ENCODE measurements at places on chromosomes 1 and 21.

DNA sequence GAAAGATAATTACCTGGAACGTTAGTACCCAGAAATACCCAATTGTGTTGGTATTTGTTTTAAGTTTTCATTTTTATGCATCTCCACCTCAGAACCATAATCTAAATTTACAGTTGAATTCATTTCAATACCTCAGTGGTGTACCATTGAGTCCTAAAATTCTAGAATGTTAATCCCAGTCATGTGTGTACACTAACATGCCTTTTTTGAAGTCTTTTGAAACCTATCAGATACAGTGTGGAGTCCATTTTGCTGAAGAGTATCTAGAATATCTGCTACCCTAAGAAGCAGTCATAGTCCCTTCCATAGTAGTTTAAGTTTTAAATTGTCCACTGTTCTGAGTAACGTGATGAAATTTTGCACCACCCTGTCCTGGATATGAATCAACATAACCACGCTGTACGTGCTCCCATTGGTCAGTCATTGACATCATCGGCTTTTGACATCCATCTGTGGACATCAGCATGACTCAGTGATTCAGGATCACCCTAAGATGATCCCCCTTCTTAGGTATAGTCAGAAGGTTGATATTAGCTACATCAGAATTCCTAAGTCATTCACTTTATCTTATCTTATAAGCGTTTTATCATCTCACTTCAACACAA is 7.5 kb upstream of the ASH1L start:
- no peak for DNase-seq

DNA sequence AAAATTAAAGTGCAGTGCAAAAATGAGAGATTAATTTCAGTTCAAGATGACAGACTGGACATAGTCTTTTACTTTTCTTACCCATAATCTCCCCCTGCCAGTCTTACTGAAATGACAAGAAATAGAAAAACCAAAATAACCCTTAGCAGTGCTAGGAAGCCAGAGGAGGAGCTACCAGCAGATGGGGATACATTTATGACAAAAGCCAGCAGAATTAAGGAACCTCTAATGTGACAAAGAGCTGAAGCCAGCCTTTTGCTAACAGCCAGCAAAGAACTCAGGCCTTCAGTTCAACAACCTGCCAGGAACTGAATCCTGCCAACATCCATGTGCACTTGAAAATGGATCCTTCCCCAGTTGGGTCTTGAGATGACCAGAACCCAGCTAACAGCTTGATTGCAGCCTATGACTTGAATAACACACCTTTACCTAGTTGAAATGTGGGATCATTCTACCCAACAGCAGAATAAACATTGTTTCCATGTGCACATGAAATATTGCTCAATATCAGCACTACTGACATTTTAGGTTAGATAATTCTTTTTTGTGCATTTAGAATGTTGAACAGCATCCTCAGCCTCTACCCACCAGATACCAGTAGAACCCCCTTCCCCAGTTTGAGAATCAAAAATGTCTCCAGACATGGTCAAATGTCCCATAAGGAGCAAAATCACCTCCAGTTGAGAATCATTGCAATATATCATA is 7.9 kb upstream of the TRAF5 start:
- DNase-seq = no peak

- DNase-seq = peak; percentile 66
Observed at GRCh38 chr1:233295237-233295974, at the start of gene PCNX2. PCNX2 (minus strand) TSS chr1:233295725; CDS start chr1:233295478, 247 bp downstream.

GRCh38 chr1:165826565-165827267 is 698 bp upstream of the UCK2 start:
- no peak for DNase-seq

DNA sequence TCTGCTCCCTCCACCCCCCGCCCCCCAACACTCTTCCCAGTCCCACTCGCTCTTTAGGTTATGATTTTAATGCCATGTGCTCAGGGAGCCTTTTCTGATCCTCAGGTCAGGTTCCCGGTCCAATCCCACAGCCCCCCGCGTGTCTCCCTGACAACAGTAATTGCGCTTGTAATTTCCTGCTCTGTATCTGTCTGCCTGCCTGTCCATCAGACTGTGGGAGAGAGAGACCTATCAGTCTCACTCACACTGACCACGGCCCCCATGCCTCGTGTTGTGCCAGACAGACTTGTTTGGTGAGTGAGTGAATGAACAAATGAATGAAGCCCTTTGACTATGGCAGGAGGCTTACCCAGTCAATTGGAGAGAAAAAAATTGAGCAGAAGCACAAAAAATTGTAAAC is 50.8 kb upstream of the ECE1 start:
- DNase-seq = no peak

GRCh38 chr1:99003581-99004253 is 944 bp downstream of the PLPPR5 start:
- no peak for DNase-seq

DNA sequence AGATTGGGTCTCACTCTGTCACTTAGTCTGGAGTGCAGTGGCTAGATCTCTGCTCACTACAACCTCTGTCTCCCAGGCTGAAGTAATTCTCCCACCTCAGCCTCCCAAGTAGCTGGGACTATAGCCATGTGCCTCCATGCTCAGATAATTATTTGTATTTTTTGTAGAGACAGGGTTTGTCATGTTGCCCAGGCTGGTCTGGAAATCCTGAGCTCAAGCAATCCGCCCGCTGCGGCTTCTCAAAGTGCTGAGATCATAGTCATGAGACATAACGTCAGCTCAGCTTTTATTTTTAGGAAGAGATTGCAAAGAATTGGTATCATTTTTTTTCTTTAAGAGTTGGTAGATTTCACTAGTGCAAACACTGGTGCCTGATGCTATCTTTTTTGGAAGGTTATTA is 244.9 kb downstream of the DSCAM start:
- DNase-seq = no peak

DNA sequence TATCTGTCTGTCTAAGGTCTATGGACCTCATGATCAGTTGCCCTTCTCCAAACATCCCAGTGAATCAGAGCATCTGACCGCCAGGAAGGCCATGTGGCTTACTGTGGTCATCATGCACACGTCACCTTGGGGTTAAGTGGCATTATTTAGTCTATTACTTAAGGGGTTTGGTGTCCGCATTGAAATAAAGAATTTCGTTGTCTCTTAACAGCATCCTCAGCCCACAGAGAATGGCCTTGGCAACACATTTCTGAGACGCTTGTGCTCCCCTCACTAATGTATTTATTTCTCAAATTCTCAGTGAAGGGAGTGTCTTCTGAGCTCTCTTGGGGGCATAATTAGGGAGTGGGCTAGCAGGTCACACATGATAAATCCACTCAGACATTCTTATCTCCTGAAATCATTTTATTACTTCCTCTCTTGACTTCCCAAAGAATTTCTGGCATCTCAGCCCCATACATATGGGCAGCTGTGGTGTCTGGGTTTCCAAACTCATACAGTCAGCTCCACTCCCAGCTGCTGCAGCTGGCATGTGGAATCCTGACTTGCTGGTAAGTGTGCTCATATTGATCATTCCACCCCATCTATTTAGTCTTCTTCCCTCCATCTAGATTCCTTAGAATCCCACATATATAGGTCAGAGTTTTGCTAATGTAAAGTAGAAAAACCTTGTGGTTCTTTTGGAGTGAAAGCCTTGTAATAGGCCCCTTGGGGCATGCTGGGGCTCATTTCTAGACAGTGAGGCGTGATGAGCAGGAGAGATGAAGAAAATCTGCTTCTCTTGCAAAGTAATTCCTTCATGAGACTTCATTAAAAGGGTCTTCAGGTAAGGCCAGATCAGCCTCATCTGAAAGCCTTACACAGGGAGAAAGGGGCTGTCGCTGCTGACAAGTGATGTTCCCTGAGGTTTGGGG is 110.5 kb downstream of the HHAT start:
- no peak for DNase-seq

DNA sequence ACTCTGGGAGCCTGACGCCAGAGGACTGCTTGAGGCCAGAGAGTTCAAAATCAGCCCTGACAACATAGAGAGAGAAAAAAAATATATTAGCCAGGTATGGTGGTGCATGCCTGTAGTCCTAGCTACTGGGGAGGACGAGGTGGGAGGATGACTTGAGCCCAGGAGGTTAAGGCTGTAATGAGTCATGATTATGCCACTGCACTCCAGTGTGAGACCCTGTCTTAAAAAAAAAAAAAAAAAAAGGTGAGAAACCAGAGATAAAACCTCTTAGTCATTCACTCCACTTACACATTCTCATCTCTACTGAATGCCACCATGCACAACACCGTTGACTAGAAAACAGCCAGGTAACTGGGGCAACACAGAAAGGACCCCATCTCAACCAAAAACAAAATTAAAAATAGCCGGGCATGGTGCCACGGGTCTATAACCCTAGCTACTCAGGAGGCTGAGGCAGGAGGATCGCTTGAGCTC is 178.1 kb downstream of the SLC45A1 start:
- no peak for DNase-seq

DNA sequence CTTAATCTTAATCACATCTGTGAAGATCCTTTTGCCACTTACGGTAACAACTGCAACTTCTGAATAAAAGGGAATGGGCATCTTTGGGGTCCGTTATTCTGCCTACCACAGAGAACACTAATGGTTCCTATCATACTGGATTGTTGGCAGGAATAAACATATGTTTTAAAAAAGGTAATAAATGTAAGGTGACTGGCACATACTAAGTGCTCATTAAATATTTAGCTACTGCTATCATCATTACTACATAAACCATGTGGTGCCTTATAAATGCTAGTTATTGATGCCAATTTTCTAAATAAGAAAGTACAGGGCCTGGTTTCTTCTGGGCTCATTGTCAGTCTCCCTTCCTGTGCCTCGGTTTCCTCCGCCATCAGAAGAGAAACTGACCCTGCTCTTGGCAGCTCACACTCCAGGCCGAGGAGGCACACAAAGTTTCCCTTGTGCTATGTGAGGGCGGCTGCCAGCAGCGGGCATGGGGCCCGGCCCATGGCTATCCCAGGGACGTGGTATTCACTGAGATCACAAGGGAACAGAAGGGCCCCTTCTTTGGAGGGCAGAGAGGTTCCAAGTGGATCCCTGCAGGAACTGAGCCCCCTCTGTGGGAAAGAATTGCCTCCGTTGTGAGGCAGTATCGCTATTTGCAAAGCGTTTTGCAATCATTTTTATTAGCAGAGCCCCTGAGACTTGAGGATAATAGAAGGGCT is 26.2 kb downstream of the NAV1 start:
- no peak for DNase-seq

DNA sequence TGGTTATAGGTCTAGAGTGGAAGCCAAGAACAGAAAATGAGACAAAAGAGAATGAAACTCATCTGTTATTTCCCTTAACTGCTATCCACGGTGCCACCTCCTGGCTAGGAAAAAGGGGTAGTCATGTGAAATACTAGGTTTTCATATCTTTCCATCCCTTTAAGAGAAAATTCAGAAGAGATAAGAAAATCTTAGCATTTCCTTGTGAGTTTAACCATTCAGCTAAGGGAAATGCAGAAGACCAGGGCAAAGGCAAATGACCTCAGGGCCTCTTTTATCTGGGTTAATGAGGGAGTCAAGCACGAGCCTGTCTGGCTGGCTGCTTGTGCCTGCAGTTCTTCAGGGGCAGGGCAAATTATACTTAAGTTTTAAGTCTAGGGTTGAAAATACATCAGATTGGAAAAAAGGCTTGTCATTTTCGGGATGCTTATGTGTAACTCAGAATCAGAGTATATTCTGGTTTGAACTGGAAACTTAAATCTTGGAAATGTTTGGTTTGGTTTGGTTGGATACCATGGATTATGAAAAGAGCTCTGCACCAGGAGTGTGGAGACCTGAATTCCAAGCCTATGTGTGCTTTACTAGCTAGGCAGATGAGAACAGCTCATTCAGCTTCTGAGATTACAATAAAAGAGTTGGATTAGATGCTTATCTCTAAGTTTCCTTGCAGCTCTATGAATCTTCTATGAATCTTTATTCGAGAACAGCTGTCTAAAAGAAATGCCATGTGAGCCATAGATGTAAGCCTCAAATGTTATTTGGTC is 19.9 kb downstream of the NIBAN1 start:
- DNase-seq = no peak

GRCh38 chr1:226596531-226597165 is 48.1 kb downstream of the STUM start:
- no peak for DNase-seq

DNA sequence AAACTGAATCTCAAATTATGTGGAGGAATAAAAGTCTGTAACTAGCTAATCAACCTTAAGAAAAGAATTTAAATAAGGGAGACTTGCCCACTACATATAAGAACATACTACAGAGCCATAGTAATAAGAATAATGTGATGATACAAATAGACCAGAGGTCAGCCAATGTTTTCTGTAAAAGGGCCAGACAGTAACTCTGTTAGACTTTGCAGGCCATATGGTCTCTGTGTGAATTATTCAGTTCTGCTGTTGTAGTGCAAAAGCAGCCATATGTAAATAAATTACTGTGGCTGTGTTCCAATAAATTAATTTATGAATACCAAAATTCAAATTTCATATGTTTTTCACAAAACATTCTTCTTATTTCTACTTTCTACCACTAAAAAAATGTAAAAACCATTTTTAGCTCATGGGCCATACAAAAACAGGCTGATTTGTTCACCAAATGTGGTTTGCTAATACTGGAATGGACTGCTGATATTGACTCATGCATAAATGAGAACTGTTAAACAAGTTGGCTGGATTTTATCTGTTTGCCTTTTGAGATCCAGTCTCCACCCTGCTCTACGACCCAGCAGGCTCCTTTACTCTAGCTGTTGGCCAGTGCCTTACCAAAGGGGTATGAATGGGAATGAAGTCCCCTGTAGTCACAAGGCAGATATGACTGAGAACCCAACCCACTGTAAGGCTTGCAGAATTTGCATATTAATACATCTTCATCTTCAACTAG is 98.2 kb upstream of the ZNHIT6 start:
- no peak for DNase-seq

DNA sequence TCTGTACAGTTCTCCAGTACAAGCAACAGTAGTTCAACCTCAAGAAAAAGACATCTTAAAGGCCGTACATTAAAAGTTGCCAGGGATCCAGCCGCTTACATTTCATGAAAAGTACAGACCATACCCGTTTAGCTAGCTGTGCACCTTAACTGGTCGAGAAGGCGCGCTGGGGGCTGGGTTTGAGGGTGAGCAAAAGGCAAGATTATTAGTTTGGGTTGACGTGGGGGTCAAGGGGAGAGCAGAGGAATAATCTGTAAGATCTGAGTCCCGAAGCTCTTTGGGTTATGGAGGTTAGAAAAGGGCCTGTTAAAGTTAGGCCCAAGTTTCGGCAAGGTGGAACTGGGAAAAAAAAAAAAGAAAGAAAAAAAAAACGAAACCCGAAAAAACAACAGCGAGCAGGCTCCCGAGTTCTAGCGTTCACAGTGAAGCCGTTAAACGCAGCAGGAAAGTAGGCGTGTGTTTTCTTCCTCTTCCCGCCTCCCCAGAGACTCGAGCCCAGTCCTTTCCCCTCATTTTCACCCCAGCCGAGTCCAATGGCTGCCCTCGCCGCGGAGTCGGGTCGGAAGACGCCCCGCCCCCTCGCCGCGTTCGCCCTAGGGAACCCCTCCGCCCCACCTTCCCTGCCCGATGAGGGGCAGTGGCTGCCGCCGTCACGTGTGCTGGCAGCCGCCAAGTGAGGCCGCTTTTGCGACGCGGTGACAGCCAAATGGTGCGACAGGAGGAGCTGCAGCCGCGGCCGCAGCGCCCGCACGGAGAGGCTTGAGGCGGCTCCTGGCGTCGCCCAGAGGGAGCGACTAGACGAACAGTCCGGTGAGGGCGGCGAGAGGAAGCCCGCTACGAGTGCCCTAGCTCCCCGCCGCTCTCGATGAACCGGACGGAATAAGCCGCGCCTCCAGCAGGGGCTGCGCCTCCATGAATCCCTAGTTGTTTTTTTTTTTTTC is at the start of gene PKN2:
Gene PKN2, plus strand, starts transcription at position 733 of the 941 bp plus-strand sequence. CDS start 308 bp downstream, outside the sequence.
- peak; percentile 98 for DNase-seq

GRCh38 chr1:149885339-149886120 is 13.8 kb upstream of the BOLA1 start:
- peak; percentile 81 for DNase-seq

GRCh38 chr21:40282912-40283886 is 416.0 kb downstream of the PCP4 start:
- DNase-seq = no peak

GRCh38 chr1:22105611-22106207 is 37.2 kb downstream of the WNT4 start:
- peak; percentile 47 for DNase-seq
